ENCODE measurements at places on chromosomes 5 and 9.
A peak's percentile ranks its signal among the peaks of the same experiment; 100 is the strongest.

DNA sequence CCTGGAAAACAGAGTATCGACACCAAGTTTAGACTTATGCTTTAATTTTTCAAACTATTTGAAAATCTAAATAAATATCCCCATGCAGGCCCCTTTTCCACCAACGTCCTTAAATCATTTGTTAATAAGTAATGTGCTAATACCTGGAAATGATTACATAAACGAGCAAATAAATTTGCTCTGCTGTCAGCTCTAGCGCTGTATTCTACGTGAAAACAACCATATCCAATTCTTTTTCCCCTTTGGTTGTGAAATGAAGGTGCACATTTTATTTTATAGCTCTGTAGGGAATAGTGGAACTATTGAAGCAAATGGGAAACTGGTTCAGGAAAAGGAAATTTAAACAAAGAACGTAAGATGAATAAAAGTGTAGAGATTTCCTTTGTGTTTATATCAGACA, 137.7 kb upstream of the ZNF608 start:
- DNase-seq = no peak

GRCh38 chr5:91521334-91521733, 138.2 kb upstream of the ARRDC3 start:
- no peak for DNase-seq

GRCh38 chr9:121278477-121279261, 10.7 kb downstream of the GSN start:
- DNase-seq = peak; percentile 53

DNA sequence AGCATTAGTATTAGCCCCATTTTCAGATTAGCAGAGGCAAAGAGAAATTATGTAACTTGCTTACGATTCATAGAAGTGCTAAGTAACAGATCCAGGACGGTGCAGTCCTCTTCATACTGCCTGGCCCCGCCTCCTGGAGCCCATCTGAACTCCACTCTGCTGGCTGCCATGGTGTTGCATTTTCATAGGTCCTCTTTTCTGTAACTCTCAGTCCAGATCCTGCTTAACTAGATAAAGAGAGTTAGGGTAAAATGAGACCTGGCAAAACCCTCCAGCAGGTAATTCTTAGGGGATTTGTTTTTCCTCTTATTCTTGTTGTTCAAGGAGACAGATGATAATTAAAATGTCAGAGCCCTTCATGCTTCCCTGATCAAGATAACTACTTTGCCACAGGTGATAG, 135.1 kb upstream of the EFNA5 start:
- no peak for DNase-seq

GRCh38 chr9:94212091-94212490, 47.0 kb upstream of the ZNF169 start:
- no peak for DNase-seq

GRCh38 chr5:140637371-140638100, 1.7 kb upstream of the TMCO6 start:
- DNase-seq = no peak

- no peak for DNase-seq
These were observed 110.8 kb downstream of the LHFPL2 start for GRCh38 chr5:78537821-78538220.

GRCh38 chr9:32989660-32990059, 11.8 kb downstream of the APTX start:
- DNase-seq = no peak

DNA sequence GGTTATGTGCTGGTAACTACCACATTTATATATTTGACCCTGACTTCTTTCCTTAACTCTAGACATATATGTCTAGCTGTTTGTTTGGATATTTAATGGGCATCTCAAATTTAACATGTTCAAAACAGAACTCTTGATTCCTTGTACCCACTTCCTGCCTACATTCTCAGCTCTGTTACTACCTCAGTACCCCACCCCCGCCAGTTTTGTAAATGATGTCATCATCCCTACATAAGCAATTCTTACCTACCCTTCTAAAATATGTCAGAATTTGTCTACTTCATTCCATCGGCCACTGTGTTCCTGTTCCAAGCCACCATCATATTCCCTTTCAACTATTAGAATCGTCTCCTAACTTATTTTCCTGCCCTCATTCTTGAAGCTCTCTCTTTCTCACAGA, 4.8 kb downstream of the RAD50 start:
- no peak for DNase-seq

DNA sequence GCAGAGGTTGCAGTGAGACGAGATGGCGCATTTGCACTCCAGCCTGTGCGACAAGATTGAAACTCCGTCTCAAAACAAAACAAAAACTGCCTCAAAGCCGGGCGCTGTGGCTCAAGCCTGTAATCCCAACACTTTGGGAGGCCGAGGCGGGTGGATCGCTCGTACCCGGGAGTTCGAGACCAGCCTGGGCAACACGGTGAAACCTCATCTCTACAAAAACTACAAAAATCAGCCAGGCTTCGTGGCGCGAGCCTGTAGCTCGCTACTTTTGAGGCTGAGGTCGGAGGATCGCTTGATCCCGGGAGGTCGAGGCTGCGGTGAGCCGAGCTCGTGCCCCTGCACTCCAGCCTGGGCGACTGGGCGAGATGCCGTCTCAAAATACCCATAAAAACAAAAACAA, 988 bp downstream of the GFM2 start:
- no peak for DNase-seq

DNA sequence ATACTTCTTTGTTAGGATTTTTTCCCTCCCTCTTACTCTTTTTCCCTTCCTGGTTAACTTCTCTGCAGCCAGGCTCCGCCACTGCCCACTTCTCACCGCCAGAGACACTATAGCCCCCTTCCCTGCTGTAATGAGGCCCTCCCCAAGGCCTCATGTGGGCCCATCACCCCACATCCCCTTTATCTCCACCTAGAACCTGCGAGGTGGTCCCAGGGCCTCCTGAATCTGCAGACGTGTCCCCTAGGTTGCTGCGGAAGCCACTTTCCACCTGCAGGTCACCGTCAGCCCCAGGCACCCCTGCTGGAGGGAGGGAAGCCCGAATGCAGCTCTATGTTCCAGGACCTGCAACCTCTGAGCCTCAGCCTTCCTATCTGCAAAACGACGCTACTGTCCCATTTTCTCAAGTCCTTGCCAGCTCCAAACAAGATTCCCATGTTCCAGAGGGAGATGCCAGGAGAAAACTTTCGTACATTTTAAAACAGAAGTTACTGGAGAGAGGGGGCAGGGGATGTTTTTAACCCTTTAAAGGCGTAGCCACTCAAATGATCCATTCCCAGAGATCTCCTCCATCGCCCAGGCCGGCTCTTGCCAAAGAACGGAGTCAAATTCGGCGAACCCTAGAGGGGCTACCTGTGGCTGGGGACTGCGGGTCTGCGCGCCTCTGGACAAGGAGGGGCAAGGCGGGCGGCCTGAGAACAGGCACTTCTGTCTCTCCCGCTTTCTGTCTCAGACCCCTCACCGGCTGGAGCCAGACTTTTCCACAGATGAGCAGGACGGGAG, 929 bp downstream of the SH3PXD2B start:
- peak; percentile 42 for DNase-seq

DNA sequence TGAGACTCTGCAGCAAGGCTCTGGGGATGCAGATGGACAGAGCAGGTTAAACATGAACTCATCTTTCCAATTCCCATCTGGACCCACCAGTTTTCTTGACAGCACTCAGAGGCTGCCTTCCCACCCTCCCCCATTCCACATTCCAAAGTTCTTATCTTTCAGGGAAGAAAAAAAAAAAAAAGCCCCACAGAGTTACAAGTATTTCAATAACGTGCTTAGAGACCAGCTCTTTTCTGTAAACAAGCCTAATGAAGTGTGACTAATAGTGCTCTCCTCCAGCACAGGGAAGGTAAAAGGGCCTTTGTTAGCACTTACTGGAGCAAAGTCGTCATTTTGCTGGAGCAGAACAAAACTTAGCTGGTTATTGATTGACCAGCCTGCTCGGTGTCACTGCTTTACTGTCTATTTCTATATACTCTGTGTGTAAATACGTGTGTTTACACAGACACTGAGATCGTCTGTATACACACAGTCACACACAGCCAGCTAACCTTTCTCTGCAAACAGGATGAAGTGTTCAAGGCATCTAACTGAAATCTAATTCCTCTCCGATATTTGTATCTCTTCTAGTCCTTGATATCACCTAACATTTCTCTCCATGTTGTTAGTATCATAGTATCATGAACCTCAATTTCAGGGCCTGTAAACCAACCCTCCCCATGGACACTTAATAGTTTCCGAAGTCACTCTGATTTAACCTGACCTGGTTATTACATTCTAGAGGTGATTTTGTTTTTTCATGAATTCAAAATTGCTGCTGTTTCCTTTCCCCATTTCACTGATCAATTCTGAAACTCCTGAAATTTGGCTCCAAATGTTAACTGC, 84.9 kb downstream of the ZNF608 start:
- peak; percentile 100 for DNase-seq

- DNase-seq = peak; percentile 90
These were observed 14.9 kb upstream of the C5orf63 start for GRCh38 chr5:127088251-127088650.

GRCh38 chr9:100101608-100102007, 2.6 kb downstream of the INVS start:
- no peak for DNase-seq

DNA sequence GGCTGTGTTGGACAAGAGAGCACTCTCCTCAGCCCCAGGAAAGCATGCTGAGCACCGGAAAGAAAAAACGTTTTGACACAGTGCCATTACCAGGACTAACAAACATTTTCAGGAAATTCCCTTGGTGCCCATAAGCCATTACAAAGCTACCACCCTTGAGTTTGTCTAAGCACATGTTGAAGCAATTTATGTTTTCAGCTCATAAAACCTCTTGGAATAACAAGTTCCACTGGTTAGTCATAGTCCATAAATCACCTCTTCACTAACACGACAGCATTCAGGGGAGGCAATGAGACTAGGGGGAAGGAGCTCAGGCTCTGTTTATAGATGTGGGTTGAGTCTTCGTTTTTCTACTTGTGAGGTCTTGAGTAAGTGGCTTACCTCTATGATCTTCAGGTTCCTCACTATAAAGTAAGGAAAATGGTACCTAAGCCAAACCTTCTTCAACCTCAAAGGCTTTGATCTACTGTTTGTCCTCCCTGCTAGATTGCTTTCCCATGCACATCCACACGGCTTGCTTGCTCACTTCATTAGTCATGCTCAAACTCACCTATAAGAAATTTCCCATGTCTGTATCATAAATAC, 65.4 kb downstream of the DRD1 start:
- peak; percentile 85 for DNase-seq

DNA sequence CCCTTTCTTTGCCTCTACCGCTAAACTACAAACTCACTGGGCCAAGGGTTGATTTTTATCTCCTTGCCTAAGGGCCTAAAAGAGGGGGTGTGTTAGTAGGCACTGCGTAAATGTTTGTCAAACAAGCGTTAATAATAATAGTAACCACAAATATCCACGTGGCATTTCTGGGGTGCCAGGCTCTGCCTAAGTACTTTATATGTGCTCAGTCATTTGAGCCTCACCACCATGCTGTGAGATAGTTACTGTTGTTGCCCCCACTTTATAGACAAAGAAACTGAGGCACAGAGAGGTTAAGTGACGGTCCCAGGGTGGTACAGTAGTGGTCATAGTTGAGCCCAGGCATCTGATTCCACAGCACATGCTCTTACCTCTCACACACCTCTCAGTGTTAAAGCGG, 52.4 kb downstream of the ERGIC1 start:
- DNase-seq = no peak

- no peak for DNase-seq
These were observed 12.8 kb downstream of the SMIM23 start for GRCh38 chr5:171798418-171798817.

DNA sequence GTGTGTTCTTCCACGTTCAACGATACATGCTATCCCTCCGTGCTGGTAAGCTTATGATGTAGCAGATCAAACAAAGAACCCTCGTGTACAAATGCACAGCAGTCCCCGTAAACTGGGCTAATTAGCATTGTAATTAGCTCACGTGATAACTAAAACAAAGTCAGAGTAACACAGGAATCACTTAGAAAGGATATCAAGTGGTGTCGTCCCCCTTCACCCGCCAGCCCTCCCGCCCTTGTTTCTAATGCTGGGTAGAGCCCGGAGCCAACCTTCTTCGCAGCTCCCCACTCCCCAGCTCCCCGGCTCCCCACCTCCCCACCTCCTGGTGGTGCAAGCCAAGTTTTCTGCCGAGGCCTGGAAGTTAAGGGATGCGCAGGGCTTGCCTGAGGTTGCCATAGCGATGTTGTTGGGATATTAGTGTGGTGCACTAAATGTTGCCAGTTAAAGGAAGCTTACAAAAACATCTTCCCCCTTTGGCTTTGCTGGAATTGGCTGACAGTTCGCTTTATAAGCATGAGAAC, 357.9 kb upstream of the CCNH start:
- no peak for DNase-seq

DNA sequence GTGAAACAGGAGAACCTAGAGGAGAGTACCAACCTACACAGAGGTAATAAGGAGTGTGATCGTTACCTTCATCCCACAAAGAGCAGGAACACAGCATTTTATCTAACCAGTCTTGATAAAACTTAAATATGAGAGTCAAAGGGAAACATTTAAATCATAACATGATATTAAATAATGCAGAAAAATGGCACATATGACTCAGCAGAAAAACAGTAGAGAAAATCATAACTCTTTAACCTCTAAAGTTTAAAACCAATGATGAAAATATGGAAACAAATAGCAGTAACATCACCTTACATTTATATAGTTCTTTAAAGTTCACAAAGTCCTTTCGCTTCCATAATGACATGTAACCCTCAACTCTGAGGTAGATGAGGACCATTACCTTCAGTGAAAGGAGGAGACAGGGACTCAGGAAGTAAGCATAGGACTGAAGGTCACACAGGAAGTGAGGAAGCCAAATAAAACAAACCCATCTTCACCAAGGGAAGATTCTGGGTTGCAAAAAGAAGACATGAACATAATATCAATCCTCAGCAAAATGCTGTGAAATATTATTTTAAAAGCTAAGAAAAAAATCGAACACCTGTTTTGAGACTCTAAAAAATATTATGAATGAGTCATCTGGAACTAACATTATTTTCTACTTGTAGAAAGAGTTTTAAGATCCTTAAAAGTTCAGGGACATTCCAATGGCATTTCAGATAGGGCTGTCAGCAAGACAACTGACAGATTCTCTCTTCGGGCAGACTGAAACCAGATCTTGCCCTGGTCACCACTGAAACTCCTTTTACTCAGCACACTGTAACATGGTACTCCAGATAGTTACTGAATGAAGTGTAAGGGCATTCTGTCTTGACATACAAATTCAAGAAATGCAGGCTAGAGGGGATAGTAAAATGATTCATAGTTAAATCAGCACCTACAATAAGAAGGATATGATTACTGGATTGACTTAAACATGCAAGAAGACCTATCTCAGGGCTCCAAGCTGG, 148.5 kb downstream of the EPB41L4A start:
- DNase-seq = no peak

DNA sequence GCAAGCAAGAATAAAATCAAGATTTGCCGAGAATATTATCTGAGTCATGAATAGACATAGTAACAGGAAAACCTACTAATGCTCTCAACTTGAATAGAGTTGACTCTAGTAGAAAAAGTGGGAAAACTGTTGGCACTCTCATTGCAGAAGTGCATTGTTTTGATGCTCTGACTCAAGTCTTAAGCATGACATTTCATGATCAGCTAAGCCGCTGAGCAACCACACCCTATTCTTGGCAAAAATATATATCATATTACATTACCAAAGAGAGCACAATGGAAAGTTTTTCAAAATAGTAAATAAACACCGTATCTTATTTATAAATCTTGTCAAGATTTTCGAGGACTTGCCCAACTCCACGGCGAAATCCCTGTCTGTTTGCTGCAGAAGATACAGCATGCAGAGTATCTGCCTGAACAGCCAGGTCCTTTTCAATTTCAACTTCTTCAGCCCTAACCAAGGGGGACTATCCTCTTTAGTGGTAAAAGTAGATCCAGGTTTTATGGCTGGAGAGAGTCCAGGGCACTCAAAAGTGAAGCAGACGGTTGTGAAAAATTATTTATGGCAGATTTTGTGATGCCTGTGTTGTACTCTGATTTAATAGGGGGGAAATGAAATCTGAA, 13.9 kb upstream of the ADAMTSL1 start:
- peak; percentile 38 for DNase-seq

Measured in RCC 7860 (cell line).